ENCODE measurements at places on chromosomes 1 and 21. TPM values are rescaled to one million over a fixed set of nuclear protein-coding genes. Genes with fewer than 3 reads are reported as not detected.

The OR10T2 gene
- total RNA-seq = not detected

The KRTAP13-2 gene
- total RNA-seq = not detected

The RBP7 gene
- not detected for total RNA-seq

The PLA2G2A gene
- total RNA-seq = not detected

The GNB1 gene
- total RNA-seq = 52.1 TPM

The NEXN gene
- total RNA-seq = 16.2 TPM

The HOOK1 gene
- total RNA-seq = under 0.01 TPM

The COPA gene
- total RNA-seq = 284 TPM

The DMRTA2 gene
- total RNA-seq = not detected

The NBPF6 gene
- not detected for total RNA-seq

The TMOD4 gene
- not detected for total RNA-seq

The NEGR1 gene
- total RNA-seq = 3.1 TPM

The C1orf185 gene
- total RNA-seq = not detected

The LY9 gene
- not detected for total RNA-seq

The OVAAL gene
- not detected for total RNA-seq

The HSD3B2 gene
- total RNA-seq = not detected

The ZNF670 gene
- 3.0 TPM for total RNA-seq

The RCSD1 gene
- total RNA-seq = under 0.01 TPM

The FASLG gene
- not detected for total RNA-seq

The SLC22A15 gene
- 21.0 TPM for total RNA-seq

The CA14 gene
- total RNA-seq = not detected

The ZNF648 gene
- not detected for total RNA-seq

The RASAL2 gene
- 6.4 TPM for total RNA-seq

The AK2 gene
- total RNA-seq = 59.3 TPM

The ITGB2 gene
- not detected for total RNA-seq

The SERTAD4 gene
- total RNA-seq = 0.17 TPM

The PCNX2 gene
- 34.4 TPM for total RNA-seq

The C4BPA gene
- total RNA-seq = not detected

The LAD1 gene
- not detected for total RNA-seq
